HS-27A (cell line): ENCODE measurements at places on chromosomes 2 and 18.

DNA sequence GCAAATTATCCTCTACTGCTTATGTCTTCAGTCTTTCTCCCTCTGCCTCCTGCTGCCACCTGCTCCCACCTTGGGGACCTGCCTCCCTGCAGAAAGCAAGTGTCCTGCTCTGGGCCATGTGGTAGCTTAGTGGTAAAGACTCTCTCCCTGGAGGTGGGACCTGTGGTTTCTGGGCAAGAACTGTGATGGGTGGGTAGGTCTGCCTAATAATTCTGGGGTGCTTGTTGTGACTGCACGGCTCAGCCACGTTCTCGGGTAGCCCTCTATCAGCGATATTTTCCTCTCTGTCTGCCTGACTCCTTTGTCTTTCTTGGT, 16.4 kb upstream of the CD28 start:
- no peak for DNase-seq

DNA sequence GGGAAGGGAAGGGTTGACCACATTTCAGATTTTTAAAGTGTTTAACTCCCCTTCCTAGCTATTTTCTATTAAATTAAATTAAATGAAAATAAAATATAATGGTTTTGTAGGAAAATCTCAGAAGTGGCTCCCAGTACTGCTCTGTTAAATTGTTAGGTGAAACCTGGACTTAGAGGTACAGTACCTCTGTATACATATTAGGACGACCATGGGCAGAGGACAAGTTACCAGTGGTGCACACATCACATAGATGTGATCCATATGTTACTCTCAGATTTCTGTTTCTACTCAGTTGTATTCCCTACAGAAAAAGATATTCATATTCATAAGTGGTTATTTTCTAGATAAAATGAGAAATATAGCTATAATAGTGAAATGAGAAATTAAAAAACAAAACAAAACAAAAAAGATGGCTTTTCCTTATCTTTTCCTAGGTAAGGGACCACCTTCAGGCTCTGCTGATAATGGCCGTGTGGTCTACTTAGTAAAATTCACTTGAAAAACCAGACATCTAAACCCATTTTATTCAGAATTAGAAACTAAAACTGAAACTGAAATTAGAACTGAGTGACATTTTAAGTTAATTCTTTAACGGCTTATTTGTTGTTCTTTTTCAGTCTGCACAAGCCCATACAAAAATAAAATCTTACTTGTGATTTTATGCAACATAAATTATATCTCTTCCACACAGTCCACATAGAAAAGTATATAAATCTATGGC, 832.5 kb upstream of the CHAC2 start:
- DNase-seq: no peak

DNA sequence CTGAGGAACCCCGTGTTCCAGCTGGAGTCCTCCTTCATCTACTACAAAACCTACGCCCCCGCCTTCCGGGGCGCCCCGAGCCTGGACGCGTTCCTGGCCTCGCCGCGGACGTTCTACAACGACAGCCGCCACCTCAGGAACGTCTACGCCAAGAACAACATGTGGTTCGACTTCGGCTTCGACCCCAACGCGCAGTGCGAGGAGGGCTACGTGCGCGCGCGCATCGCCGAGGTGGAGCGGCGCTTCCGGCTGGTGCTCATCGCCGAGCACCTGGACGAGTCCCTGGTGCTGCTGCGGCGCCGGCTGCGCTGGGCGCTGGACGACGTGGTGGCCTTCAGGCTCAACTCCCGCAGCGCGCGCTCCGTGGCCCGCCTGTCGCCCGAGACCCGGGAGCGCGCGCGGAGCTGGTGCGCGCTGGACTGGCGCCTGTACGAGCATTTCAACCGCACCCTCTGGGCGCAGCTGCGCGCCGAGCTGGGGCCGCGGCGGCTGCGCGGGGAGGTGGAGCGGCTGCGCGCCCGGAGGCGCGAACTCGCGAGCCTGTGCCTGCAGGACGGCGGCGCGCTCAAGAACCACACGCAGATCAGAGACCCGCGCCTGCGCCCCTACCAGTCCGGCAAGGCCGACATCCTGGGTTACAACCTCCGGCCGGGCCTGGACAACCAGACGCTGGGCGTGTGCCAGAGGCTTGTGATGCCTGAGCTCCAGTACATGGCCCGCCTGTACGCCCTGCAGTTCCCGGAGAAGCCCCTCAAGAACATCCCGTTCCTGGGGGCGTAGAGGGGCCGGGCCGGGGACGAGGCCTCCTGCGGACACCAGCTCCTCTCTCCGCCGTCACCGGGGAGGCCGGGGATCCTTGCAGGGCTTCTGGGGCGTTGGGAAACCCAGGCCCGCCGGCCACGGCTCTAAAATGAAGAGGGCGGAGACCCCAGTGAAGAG, 5.3 kb upstream of the NEU4 start:
- no peak for DNase-seq

- DNase-seq: no peak
Observed at GRCh38 chr18:12029786-12030584, 48.7 kb downstream of the IMPA2 start.

DNA sequence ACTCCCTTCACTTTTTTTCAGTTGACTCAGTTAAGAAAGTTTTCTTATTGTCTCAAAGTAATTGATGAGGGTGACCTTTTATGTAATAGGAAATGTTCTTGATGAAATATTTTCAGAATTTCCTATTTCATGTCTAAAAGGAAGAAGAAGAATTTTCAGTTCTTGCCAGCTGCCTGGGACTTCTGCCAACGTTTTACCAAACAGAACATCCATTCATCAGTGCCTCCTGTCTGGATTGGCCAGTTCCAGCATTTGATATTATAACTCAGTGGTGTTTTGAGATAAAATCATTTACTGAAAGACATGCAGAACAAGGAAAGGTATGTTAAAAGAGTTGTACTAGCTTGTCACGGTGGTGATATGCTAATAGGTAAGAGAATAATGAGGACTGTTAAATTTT, 104.7 kb upstream of the MYO3B start:
- no peak for DNase-seq
